T-helper 2 cell (primary cell): ENCODE measurements at places on chromosomes 5 and 9.

DNA sequence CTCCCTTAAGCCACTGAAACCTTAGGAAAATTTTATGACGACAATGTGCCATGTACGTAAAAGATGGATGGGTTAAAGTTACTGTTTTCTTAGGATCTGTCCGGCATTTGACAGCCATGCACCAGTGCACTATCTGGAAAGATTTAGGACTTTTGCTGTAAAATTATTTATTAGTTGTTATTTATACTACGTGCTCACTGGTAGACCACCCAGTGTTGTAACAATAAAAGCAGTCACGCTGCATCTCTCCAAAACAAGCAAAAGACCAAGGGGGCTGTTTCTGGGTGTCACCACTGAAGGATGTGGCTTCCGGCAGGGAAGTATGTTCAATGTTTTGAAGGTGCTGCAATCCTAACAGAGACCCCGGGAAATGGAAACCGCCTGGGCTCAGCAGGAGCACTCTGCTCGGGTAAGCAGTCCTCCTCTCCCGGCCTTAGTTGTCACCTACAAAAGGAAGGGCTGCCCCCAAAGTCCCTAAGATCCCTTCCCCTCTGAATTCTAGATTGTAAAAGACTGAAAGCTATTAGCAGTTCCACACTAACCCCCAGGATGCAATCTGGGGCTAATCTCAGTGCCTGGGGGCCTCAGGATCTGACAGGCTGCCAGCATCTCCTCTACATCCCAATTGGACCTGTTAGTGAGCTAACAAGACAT, 38.6 kb downstream of the SAXO1 start:
- no peak for DNase-seq

GRCh38 chr5:169527066-169527465, 56.5 kb upstream of the SPDL1 start:
- DNase-seq = no peak

GRCh38 chr5:159430361-159431012, 100.2 kb upstream of the IL12B start:
- no peak for DNase-seq

- DNase-seq = no peak
These were observed 788.9 kb upstream of the GRAMD2B start for GRCh38 chr5:125634216-125634835.

DNA sequence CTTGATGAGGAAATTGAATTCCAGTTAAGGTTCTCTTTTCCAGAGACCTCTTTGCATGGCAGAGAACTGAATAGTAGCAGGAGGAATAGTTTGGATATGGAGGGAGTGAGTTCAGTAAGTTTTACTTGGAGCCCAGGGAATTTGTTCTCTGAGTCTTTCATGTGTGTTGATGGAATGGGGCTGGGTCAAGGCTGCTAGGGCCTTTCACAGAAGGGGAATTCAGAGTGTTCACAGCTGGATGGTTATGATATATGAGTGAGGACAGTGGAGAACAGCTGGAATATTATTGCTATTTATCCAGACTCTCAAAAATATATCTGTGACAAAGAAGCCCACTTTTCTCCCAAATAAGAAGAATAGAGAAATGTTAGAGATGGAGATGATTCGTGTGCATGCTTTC, 372.8 kb downstream of the PLK2 start:
- no peak for DNase-seq

- DNase-seq = no peak
These were observed 64.9 kb upstream of the ECM2 start for GRCh38 chr9:92600462-92601261.

DNA sequence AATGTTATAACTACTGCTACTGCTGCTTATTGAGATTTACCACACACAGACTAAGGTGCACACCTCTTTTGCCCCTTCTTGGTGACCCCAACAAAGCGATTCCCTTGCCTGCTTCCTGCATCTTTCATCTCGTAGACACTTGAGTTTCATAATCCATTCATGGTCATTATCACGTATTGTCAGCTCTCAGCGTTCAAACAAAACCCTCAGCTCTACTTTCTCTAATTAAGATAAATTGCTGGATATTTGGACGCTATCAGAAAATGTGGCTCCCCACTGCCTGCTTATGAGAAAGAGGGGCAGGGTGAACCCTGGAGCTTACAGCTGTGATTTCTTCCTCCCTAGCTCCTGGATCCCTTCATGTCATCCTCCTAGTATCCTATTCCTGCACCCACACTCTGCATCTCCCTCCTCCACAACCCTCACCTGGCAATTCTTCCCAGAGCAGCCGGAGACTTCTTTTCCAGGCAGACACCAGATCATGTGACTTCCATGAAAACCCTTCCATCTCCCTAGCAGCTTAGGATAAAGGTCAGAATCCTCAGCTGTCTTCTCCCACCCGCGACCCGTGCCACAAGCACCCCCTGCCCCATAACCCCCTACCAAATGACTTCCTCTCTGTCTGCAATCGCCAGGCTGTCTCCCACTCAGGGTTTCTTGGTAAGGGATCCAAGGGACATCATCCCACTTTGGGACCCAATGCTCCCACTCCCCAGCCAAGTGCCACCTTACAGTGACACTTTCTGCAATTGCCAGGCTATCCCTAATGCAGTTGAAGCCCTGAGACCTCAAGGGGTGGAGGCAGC, 146.5 kb downstream of the NSG2 start:
- DNase-seq = no peak

DNA sequence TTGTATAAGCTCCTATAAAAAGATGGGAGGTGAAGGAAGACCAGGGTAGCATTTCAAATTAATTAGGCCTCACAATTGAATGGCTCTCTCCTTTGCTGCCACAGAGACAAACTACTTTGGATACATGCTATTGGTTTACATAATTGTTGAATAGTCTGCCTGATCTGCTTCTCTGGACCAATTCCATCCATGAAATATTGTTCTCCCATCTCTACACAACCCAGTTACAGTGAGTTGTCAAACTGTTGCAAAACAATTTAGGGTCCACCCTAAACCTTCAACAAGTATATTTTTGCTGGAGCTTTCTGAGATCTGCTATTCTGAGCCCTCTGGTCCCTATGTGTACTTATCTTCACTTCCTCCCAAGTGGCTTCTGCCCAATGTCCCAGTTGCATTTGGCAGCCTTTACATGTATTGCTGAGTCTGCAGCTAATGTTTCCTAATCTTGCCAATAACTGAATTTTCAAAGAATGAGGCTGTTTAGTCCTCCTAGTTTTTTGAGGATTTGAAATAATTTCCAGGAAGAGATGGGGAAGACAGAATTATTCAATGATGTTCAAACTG, 38.9 kb downstream of the AGTPBP1 start:
- DNase-seq = no peak

- DNase-seq = peak; percentile 34
These were observed 849 bp upstream of the RGMB start for GRCh38 chr5:98772415-98773213.

GRCh38 chr5:74816875-74817274, 49.3 kb downstream of the FAM169A start:
- DNase-seq = no peak

- DNase-seq = no peak
These were observed 244.3 kb downstream of the CSNK1G3 start for GRCh38 chr5:123756318-123756665.

- no peak for DNase-seq
These were observed 28.7 kb downstream of the ITGA2 start for GRCh38 chr5:53017794-53018391.

- DNase-seq = no peak
These were observed 18.8 kb downstream of the QSOX2 start for GRCh38 chr9:136226680-136227407.

- DNase-seq = no peak
These were observed 264.6 kb downstream of the ICE1 start for GRCh38 chr5:5687113-5687512.

GRCh38 chr9:72978744-72979143, 25.9 kb upstream of the ALDH1A1 start:
- DNase-seq = no peak
